ENCODE measurements at places on chromosomes 11 and 22. TPM values are rescaled to one million over a fixed set of nuclear protein-coding genes. Genes with fewer than 3 reads are reported as not detected.

Gene TMEM258
- polyA plus RNA-seq, result 132 TPM

Gene TREH
- not detected for polyA plus RNA-seq

Gene PNPLA5
- polyA plus RNA-seq, result not detected

Gene MMP10
- polyA plus RNA-seq, result not detected

Gene VWCE
- polyA plus RNA-seq, result 3.5 TPM
